Activated CD8-positive, alpha-beta memory T cell treated with anti-CD3 and anti-CD28 coated beads, Interleukin-2, amount 10 ng/mL, durations not matched to agents 7 days and 5 days (primary cell): ENCODE measurements at places on chromosomes 12 and 14. TPM values are rescaled to one million over a fixed set of nuclear protein-coding genes. Genes with fewer than 3 reads are reported as not detected.

DNA sequence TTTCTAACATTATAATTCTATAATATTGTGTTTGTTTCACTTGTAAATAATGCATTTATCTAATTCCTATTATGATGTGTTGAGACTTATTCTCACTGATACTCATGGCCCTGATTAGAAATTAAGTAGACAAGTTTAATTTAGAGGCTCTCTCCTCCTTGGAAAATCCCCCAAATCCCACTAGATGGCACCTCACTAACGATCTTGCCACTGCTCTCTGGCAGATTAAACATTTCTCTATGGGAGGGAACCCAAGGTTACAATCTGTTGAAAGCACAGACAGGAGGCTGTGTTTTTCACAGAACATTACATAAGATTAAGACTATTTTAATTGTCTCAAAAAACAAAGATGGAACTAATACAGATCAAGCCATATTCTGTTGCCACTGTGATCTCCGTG lies 318.7 kb downstream of the LRFN5 start:
- DNase-seq, result no peak

Gene GOLGA5
- total RNA-seq, result 19.7 TPM

DNA sequence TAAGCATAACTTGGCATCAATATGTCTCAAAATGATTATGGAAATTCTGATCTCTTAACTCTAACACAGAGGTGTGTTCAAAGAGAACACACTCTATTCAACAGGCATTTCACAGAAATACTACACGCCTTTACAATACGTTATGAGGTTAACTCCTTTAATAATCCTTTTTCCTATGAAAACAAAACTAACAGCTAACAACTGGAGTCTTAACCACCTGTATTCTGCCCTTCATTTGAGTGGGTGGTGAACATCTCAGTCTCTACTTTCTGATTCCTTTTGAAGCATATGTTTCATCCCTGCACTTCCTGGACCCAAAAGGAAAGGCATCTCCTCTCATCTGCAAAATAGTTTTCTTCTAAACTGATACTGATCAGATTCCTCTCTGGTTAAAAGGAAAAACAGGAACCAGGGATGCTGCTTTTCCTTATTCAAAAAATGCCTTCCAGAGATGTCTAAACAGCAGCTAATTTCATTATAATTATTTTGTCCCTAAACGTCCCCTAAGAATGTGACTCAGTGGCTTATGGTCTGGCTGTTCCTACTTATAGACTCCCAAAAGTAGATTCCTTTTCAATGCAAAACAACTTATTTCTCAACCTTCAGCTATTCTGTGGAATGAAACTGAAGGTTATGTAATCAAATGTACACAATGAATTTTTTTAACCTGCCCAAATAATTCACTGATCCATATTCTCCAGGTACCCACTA lies 24.1 kb downstream of the ITPR2 start:
- DNase-seq, result no peak

GRCh38 chr12:62915204-62915529 lies 19.8 kb downstream of the PPM1H start:
- DNase-seq, result no peak

- DNase-seq, result no peak
Observed at GRCh38 chr12:51000245-51000644, 25.9 kb downstream of the SLC11A2 start.

Gene ARID2
- 38.3 TPM for total RNA-seq
